ENCODE measurements at places on chromosomes 16 and 17.
A peak's percentile ranks its signal among the peaks of the same experiment; 100 is the strongest.

DNA sequence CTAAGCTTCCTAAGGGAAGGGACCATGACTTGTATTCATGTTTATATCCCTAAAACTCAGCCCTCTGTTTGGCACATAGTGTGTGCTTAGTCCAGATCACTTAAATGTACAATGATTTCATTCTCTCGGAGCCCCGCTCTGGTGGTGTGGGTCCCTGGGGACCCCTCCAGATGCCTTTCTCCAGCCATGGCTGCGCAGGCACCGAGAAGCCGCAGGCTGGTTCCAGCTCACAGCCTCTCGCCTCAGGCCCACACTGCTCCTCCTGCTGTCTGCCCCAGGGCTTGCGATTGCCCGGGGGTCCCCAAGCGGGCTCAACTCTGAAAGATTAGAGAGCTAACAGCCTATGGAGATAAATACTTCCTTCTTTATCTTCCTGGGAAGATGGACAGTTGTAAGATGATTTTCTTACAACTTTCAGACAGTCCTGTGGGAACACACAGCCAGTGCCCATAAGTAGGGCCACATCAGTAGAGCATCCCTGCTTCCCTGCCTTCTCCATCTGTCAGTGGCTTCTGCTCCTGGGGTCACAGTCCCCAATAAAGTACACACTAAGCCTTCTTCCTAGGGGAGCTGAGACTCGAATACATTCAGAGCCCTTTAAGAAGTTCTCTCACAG lies 66.2 kb downstream of the CENPV start:
- peak; percentile 74 for DNase-seq

- peak; percentile 39 for DNase-seq
Observed at GRCh38 chr16:85448557-85449190, 164.4 kb upstream of the GSE1 start.

DNA sequence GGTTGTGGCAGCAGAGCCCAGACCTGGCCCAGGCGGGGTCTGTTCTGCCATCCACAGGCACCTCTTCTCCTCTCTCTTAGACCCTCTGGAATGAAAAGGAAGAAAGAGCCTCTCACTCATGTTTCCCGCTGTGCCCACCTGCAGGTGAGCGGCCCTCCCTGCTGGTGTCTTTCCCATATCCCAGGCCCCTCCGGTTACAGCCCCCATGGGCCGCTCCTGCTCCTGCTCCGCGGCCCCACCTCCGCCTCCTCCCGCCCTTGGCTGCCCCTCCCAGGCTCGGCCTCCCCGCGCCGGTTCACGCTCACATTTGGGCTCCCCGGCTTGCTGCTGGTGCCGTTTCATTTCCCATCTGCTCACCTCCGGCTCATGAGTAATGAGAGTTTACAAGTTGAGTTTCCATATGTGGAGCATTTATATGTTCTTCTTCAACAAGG lies 98.7 kb upstream of the SDK2 start:
- no peak for DNase-seq

- DNase-seq = no peak
Observed at GRCh38 chr17:18987862-18988545, 16.6 kb downstream of the FAM83G start.

DNA sequence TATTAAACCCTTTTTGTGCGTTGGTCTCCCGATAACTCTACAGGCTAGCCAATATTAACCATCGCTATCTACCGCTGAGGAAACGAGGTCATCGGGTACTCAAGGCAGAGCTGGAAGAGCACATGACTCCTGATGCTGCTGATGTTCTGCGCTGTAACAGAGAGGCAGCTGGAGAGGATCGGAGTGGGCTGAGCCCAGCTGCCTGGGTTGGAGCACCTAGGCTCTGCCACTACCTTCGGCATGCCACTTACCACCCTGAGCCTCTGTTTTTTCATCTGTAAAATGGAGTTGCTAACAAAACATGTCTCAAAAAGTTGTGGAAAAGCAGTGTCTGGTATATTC lies 432 bp upstream of the SLC46A1 start:
- no peak for DNase-seq

GRCh38 chr17:30174556-30174955 lies 57.9 kb downstream of the NSRP1 start:
- DNase-seq = no peak

GRCh38 chr16:77277141-77277540 lies 77.9 kb downstream of the SYCE1L start:
- DNase-seq = no peak

DNA sequence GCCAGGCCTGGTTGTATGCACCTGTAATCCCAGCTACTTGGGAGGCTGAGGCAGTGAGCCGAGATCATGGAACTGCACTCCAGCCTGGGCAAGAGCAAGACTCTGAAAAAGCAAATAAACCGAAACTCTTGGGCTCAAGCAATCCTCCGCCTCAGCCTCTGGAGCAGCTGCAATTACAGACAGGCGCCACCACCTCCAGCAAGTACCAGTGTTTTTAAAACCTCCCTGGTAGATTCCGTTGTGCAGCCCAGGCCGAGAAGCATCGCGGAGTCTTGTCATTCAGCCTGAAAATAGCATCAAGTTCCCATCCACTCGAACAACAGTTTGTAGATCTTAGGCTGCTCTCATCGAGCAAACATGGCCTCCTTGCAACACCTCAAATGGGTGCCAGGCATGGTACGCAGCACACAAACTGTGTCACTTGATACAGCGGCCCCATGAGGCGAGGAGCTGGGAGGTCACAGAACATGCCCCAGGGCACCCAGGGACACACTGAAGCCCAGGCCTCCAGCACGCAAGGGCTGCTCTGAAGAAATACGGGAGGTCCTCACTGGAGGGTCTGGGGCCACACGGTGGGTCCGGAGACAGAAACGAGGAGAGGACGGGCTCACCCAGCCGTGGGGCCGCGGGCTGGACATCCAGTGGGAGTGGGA lies 18.1 kb downstream of the TMC6 start:
- no peak for DNase-seq

DNA sequence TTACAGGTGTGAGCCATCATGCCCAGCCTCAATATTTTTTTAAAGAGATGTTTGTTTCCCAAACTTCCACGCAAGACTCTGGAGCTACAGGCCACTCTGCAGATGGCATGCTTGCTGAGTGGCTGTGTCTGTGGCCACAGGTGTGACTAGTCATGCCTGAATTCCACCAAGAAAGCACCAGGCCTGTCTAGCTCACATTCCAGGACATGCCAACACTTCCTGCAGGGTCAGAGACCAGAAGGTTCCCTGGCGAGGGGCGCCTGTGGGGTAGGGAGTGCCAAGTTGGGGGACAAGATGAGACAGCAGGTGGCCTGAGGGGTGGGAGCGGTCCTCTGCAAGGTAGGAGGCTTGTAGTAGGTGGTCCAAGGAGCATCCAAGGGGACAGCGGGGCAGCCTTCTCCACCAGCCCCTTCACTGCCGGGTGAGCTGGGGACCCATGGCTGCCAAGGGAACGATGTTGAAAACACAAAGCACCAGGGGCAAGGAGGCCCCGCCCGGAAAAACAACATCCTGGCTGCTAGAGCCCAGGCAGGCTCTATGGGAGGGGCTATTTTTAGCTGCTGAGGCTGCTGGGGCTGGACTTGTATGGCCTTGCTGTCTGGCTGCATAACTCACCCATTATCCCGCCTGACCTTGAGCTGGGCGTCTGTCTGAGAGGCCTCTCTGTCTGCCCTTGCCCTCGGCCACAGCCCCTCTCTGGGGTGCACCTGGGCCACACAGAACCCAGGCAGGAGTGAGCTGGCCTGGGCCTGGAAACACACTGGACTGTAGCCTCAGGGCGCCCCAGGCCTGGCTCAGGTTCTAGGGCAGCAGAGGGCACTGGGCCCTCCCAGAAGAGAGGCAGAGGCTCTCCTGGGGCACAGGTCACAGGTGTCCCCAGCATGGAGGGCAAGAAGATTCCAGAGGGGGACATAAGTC lies 5.7 kb downstream of the TRIM47 start:
- DNase-seq = peak; percentile 72

Data from CD4-positive, alpha-beta T cell treated with Interleukin-15 for 1 hour (primary cell).